ENCODE measurements at places on chromosomes 6 and 20.

- DNase-seq, result no peak
Observed at GRCh38 chr6:45567879-45568278, 190.1 kb upstream of the SUPT3H start.

DNA sequence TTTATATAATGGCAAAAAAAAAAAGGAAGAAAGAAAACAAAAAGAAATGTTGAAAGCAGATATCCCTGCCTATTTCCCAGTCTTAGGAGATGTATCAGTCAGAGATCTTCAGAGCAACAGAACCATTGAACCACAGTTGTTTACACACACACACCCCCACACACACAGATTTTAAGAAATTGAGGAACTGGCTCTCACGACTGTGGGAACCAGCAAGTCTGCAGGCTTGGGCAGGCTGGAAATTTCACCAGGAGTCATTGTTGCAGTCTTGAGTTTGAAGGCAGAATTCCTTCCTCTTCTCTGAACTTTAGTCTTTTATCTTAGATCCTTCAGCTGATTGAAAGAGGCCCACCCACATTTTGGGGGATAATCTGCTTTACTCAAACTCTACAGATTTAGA, 380.9 kb downstream of the CDKAL1 start:
- no peak for DNase-seq

GRCh38 chr6:36357872-36358225, 21.2 kb upstream of the BNIP5 start:
- no peak for DNase-seq

DNA sequence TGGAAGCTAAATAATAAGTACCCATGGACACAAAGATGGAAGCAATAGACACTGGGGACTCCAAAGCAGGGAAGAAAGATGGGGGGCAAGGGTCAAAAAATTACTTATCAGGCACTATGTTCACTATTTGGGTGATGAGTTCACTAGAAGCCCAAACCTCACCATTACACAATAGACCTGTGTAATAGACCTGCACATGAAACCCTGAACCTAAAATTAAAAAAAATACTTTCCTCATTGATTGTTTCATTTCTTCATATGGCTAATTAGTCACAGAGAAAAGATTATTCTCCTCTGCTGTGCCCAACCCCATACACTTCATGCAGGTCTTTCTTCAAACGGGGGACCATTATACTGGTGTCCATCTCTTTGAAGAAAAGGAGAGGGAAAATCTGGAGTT, 213.0 kb upstream of the DTNBP1 start:
- no peak for DNase-seq

- no peak for DNase-seq
Observed at GRCh38 chr6:156647140-156647784, 129.9 kb upstream of the ARID1B start.

DNA sequence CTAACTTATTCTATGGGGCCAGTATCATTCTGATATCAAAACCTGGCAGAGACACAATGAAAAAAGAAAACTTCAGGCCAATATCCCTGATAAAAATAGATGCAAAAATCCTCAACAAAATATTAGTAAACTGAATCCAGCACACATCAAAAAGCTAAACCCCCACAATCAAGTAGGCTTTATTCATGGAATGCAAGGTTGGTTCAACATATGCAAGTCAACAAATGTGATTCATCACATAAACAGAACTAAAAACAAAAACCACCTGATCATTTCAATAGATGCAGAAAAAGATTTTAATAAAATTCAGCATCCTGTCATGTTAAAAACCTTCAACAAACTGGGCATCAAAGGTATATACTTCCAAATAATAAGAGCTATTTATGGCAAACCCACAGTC, 133.9 kb upstream of the SSTR4 start:
- no peak for DNase-seq

- no peak for DNase-seq
Observed at GRCh38 chr20:47042464-47042863, 147.8 kb downstream of the EYA2 start.

DNA sequence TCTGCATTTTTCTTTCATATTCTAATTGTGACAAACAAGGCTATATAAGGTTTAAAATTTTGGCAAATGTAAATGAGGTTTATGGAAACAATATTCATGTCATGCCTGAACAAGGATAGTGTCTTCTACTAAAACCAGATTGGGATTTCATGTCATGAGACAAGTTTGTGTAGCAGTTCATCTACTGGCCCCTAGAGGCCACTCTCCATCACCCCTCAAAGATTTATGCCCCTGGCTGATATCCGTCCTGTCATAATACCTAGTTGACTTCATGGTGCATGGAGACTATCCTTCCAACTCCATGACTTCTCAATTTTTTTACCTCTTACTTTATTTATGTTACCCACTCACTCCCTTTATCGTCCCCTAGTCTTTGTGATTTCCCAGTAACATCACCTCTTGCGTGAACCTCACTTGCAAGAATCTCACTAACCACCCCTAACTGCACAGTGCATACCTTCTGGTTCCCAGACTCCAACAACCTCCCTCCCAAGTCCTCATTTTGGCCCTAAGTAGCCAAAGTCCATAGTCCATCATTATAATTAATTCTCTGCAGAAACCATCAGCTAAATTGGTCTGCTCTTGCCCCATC, 179.8 kb downstream of the TASP1 start:
- DNase-seq, result peak; percentile 66

DNA sequence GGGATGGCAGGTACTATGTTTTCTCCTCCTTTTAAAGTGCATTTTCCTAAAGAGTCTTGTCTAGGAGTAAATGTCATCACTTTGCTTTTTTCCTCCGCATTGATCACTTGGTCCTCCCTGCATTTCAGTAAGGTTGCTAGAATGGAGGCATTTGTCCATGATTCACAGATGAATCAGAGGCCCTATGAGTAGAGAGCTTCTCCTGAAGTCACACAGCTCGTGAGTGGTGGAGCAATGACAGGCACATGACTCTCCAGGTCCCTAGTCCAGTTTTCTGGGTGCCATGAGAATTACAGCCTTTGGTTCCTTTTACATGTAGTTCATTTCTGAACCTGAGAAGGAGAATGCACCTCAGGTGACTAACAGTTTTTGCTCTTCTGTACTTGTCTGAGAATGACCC, 50.5 kb downstream of the HLA-A start:
- DNase-seq, result peak; percentile 12

DNA sequence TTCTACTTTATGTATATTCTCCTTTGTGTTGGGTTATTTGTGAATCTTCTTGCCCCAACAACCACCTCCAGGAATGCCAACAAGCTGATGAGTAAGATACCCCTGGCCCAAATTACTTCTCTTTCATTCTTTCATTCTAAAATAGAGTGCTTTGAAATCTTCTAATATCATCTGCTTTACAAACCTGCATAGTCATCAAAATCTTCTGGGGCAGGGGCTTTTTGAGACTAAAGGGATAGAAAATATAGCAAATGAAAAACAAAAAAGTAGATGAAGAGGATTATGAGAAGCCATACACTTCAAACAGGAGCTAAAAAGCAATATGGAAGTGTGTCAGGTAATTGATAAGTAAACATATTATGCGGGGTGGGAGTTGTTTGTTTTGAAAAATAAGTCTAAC, 150.7 kb upstream of the SOX4 start:
- DNase-seq, result no peak

GRCh38 chr6:24933868-24934401, 1.8 kb downstream of the RIPOR2 start:
- DNase-seq, result no peak

- no peak for DNase-seq
Observed at GRCh38 chr6:40390144-40390800, 196.9 kb downstream of the LRFN2 start.

DNA sequence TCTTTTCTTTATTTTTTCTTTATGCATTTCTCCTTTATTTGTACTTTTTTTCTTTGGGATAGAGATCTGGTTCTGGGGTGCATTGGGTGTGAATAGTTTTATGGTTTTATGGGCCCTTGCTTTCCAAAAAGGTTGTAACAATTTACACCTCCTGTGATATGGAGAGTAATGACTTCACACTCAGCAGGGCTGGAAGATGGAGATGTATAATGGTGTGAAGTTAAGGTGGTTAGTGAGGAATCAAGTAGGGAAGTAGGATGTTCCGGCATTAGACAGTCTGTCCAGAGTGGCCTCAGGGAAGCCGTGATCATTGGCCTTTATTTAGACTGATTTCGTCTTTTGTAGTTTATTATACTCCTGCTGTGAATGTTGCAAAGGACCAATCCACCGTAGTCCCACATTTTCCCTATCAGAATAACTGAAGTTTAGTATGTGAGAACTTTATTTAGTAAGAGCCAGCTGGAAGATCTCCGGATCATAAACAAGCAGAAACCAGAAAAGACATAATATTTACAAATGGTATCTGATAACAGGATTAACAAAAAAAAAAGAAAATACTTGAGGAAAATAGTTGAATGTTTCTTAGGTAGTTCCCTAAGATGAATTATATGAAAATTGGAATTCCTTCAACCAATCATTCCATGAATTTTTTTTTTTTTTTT, 255.5 kb downstream of the TBC1D7 start:
- DNase-seq, result no peak

DNA sequence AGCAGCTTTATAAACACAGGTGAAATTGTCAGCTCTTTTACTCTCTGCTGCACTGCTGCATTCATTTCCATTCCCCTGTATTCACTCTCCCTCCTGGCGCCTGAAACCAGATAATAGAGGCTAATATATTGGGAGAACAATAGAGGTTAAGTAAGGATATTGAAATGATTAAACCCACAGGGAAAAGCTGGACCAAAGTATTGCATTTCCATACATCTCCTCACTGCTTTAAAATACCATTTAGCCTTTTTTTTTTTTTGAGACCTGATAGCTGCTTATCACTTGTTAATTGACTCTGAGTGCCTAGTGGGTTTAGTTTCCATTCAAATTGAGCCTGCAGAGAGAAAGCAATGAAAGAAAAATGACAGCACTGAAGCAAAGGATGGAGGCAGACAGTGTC, 540.5 kb upstream of the IMPG1 start:
- DNase-seq, result no peak

DNA sequence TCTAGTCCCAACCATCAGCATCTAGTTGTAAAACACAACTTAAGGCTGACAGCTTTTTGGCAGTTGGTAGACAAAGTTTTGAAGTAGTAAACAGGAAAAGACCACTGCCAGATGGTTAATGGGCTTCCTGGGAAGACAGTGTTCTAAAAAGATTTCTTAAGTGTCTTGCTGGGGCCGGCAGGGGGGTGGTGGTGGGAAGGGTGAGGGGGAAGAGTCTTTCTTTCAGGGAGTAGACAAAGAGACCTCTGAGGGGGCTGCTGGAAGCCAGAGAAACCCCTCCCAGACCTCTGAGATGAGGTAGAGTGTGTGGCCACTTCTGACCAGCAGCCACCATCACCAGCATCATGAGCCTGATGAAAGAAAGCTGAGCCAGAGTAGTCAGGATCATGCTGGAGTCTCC, 784.9 kb downstream of the TENT5A start:
- no peak for DNase-seq

GRCh38 chr6:57435475-57436160, 118.2 kb downstream of the PRIM2 start:
- DNase-seq, result no peak

DNA sequence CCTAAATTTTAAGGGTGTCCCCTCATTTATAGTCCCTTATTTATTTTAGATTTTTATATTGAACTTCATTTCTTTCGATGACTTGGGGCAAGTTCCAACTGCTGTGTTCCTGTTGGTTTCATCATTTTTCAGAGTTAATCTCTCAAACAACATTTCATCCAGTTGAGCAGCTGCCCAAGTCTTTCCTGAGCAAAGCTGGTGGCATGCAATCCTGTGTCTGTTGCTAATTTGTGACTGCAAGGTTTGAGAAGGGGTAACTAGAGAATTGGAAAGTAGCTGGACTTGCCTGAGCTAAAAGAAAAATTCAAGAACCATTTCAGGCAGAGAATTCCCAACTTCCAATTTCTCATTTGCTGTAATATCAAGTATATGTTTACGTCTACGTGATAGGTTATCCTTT, 881.5 kb upstream of the SLC35B3 start:
- DNase-seq, result peak; percentile 2

- DNase-seq, result peak; percentile 98
Observed at GRCh38 chr20:44702776-44703175, 12.4 kb upstream of the CCN5 start.

GRCh38 chr6:11350294-11350693, 117.8 kb upstream of the NEDD9 start:
- no peak for DNase-seq
